Tibial nerve (tissue), 4 donors: ENCODE measurements at places on chromosomes 7 and 10. TPM values are rescaled to one million over a fixed set of nuclear protein-coding genes. Genes with fewer than 3 reads are reported as not detected.

The AGBL3 gene
- 1.3 TPM for total RNA-seq

The ATOH7 gene
- 0.42 TPM for total RNA-seq

DNA sequence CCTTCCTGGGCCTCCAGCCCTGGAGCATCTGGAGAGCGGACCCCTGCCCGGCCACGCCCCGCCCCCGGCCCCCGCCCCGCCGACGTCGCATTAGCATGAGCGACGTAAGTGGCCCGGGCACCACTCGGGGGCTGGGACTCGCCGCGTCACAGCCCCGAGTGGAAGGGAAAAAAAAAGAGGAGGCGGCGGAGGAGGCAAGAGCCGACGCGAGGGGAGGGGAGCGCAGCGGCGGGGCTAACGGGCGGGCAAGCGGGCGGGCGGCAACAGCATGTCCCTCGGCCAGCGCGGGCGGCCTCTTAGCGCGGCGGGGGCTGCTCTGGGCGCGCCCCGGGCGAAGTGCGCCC, at the start of gene SLC18A3:
SLC18A3 (plus strand) TSS at position 197 of the 344 bp plus-strand sequence. CDS start 431 bp downstream, outside the sequence.
- DNase-seq = no peak
- peaks cover 3% of the 10 kb centered on the region for H3K27me3 ChIP-seq
- H3K4me3 ChIP-seq = no peak within 1 kb of the TSS
- H3K36me3 ChIP-seq = no peaks in the 10 kb centered on the region

DNA sequence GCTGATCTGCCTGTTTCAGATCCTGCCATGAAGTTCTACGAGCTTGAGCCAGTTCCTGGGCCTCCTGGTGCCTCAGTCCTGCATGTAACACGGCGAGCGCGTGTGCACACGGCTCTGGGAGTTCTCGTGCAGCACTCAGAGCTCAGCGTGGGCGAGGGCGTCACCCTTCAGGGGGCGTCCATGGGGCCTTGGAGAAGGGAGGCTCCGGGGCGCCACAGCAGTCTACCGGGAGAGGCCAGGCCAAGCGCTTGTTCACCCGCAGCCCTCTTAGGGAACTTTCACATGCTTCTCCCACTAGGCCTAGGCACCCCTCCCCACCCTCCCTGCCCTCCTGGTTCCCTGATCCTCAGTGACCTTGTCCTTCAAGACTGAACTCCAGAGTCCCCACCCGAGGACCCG, 83.1 kb downstream of the BMS1 start:
- no peaks in the 10 kb centered on the region for H3K36me3 ChIP-seq
- H3K4me3 ChIP-seq = no peak overlapping the region

DNA sequence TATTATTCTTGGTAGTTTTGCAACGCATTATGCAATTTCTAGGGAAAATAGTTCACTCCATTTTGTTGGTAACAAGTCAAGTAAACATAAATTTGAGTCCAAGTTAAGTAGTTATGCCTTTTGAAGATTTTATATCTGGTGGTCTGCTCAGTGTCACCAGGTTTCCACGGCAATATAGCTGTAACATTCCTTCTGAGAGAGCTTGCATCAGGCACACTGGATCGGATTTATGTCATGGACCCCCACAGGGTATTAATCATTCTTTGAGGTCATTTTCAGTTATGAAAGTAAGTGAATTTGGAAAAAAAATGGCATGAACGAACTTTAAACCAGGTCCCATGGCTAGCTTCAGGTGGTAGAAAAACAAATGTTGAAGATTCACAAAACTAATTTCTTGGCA, 136.3 kb downstream of the POLR1F start:
- no peak overlapping the region for H3K27ac ChIP-seq
- no peak for DNase-seq
- no peaks in the 10 kb centered on the region for H3K27me3 ChIP-seq
- no peaks in the 10 kb centered on the region for H3K36me3 ChIP-seq
- H3K4me3 ChIP-seq = no peak overlapping the region
- no peaks in the 10 kb centered on the region for H3K4me1 ChIP-seq

DNA sequence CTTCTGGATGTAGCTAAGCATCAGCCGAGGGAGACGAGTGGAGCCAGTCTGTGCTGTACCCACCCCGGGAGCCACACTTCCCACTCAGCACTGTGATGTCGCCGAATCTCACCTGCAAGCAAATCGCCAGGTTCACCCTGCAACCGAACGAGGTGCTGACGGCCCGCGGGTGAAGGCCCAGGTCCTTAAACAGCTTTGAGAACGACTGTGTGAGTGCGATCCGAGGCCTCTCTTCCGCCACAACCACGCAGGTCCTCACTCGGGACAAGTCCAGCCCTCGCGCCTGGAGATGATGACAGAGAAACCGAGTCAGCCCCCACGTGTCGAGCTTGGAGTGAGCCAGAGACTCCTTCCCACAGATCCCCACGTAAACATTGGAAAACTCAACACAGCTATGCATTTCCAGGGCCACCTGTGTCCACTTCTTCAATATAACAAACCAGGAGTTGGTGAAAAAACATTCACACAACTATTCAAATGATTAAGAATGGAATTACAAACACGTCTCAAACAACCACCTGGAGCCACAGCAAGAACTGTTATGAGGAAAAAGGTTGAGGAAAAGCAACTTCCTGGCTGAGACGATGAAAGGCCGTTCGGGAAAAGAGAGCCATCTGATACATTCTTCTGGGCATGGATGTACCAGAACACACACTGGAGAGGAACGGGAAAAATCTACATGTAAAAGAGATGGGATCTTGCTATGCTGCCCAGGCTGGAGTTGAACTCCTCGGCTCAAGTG, 191.8 kb downstream of the ZMYND11 start:
- H3K27me3 ChIP-seq = no peaks in the 10 kb centered on the region
- no peak overlapping the region for H3K4me3 ChIP-seq
- H3K4me1 ChIP-seq = no peaks in the 10 kb centered on the region
- DNase-seq = no peak
- H3K36me3 ChIP-seq = no peaks in the 10 kb centered on the region

DNA sequence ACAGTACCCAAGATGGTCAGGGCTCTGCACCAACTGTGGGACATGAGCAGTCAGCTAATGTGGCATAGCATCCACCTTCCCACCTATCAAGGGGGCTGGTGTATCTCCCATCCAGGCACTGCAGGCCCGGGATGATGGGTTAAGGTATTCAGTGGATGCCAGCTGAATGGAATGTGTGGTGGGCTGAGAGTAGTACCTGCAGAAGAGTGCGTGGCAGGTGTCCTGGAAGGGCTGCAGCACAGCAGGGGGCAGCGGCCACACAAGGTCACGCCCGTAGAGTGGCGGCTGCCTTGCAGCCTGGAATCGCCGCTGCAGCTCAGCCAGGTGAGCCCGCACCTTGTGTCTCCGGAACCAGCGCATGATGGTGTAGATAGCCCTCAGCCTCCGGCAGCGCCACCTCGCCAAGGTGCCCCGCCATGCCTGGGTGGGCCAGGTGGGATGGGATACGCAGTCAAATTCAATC, 13.3 kb downstream of the MYO1G start:
- DNase-seq = no peak
- no peak overlapping the region for H3K27ac ChIP-seq
- peaks cover 6% of the 10 kb centered on the region for H3K27me3 ChIP-seq

- no peaks in the 10 kb centered on the region for H3K4me1 ChIP-seq
- H3K4me3 ChIP-seq = no peak overlapping the region
- DNase-seq = no peak
- no peaks in the 10 kb centered on the region for H3K27me3 ChIP-seq
Observed at GRCh38 chr10:31774928-31775650, 153.5 kb downstream of the ARHGAP12 start.

DNA sequence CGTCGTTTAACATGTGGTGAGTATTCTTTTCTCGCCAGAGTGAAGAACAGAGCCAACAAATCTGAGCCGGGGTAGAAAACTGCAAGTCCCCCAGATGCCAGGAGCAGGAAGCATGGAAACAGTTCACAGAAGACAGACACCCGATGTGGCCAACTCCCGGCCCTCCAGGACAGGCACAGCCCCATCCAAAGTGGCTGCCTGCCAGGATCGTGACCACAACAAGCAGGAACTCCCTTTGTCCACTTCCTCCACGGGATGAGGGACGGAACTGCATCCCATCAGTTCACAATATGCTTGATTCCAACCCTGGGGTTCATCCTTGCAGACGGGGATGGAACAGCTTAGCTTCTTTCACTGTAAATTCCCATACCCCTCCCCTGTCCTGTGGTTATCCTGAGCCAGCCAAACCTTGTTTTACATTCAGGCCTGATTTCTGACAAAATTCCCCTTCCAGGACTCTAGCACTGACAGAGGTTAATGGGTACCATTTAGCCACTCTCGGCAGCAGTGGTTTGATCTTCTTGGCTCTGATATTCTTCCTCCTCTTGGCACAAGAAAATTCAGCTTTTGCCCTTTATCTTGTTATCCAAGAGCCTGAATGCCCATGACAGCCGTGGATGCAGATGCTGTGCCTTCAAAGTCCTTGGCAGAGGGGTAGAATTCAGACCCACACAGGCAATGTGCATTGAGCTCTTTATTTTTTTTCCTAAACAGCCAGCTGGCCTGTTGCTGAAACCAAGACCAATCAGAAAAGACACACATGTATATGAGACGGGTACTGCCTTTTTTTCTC, 105.5 kb upstream of the FAM204A start:
- H3K36me3 ChIP-seq = no peaks in the 10 kb centered on the region
- DNase-seq = peak; percentile 24
- H3K4me3 ChIP-seq = no peak overlapping the region
- no peaks in the 10 kb centered on the region for H3K4me1 ChIP-seq
